CD4-positive, alpha-beta T cell treated with Interferon gamma for 1 hour (primary cell): ENCODE measurements at places on chromosomes 4 and X.

GRCh38 chr4:119299741-119300100 lies 22.2 kb downstream of the FABP2 start:
- DNase-seq, result no peak

DNA sequence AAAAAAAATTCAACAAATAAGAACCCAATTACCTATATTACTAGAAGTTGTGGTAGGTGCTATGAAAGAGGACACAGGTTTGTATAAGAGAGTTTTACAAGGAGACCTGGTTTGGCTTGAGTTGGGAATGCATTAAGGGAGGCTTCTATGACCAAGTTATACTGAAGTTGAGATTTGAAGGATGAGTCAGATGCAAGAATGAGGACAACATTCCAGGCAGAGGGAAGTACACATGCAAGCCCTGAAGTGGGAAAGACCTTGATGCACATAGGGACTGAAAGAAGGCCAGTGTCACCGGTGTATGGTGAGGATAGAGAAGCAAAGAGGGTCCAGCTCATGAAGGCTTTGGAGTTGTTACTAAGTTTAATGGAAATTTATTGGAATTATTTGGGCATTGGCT lies 52.2 kb downstream of the ANK2 start:
- DNase-seq, result no peak

GRCh38 chr4:48439988-48440387 lies 43.2 kb upstream of the SLC10A4 start:
- DNase-seq, result no peak

GRCh38 chr4:73832651-73833237 lies 3.7 kb upstream of the CXCL6 start:
- DNase-seq, result no peak

DNA sequence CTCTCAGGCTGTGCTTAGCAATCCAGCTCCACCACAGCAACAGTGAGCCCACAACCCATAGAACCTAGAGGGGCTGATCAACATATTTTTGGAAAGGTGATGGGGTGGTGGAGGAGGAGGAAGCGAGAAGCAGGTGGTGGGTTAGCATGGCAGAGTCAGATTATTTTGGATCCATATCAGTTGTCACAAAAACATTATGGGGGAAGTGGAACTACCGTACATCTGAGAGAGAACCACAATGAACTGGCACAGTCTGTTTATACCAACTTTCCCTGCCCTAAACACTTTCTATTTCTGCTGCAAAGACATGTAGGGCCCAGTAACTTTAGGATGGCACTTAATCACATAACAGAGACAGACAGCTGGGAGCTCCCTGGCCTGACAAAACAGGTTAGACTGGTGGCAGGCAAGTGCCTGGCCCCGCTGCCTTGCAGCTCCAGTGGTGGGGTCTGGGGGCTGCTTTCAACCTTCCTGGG lies 4.3 kb downstream of the SLC9A7 start:
- no peak for DNase-seq

DNA sequence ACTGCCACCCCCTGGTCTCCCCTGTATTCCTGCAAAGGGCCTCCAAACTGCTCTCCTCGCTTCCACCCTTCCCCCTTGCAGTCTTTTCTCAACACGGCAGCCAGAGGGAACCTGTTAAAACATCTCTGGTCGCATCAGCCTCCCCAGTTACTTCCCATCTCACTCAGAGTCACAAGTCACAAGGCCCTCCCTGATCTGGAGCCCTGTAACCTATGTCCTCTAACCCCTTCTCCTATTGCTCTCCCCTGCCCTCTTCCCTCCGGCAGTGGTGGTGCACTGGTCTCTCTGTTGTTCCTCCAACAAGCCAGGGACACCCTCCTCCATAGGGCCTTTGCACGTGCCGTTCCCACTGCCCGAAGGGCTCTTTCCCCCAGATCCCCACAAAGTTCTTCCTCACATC lies 73.2 kb downstream of the SH3KBP1 start:
- peak; percentile 34 for DNase-seq

- DNase-seq, result no peak
Observed at GRCh38 chr4:169791062-169791461, 33.3 kb upstream of the HPF1 start.

DNA sequence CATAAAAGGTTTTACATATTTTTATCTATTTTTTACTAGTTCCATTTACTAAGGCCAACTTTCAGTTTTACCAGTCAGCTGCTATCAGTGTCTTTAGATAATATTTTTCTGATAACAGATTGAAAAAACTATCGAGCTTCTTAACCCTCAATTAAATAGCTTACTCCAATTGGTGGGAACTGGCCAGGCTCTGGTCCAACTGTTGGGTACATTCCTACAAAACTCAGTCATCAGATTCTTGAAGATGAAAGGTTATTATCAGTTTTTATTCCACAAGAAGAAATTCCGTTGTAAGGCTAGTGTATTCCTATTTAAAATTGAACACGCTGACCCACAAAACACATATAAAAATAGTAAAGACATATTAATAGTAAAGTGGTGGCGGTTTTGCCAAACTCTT lies 346.2 kb downstream of the MAPK10 start:
- DNase-seq, result no peak

GRCh38 chr4:33537527-33537926 lies 2706.8 kb downstream of the ARAP2 start:
- DNase-seq, result no peak

GRCh38 chr4:106679063-106679462 lies 310.5 kb upstream of the GIMD1 start:
- no peak for DNase-seq

DNA sequence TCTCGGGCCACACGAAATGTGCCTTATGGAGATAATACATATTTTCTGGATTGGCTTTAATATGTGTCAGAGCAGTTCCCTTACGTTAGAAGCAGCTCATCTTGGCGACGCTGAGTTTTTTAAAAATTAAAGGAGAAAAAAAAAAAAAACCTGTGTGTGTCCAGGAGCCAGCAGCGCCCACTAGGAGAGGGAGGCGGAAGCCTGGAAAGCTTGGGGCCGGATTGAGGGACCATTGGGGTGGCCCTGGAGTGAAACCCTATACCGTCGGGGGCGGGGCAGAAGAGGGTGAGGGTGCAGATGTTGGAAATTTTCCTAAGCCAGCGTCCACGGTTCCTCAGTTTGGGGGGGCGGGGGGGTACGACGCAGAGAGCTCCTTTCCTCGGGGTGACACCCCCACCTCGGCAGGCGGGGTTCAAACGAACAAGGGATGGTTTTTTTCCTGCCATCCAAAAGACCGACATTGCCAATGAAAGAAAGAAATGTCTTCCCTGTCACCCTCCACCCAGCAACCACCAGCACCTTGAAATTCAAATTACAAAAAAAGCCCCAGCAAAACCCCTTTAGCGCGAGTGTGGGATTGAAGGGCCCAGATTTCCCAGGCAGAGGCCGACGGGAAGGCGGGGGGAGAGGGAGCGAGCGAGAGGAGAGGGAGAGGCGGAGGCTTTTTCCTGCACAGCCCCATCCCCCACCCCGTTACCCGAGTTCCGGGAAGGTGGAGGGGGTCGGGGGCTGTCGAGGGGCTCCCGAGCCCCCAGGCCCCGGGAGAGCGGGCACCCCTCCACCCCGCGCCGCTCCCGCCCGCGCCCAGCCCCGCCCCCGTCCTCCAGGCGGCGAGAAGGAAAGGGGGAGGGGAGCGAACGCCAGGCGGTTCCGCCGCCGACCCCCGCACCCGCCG lies 859 bp downstream of the SMARCA1 start:
- no peak for DNase-seq

- DNase-seq, result no peak
Observed at GRCh38 chr4:168830777-168831512, 179.1 kb downstream of the CBR4 start.

GRCh38 chr4:25956260-25956659 lies 42.2 kb downstream of the SMIM20 start:
- DNase-seq, result no peak

DNA sequence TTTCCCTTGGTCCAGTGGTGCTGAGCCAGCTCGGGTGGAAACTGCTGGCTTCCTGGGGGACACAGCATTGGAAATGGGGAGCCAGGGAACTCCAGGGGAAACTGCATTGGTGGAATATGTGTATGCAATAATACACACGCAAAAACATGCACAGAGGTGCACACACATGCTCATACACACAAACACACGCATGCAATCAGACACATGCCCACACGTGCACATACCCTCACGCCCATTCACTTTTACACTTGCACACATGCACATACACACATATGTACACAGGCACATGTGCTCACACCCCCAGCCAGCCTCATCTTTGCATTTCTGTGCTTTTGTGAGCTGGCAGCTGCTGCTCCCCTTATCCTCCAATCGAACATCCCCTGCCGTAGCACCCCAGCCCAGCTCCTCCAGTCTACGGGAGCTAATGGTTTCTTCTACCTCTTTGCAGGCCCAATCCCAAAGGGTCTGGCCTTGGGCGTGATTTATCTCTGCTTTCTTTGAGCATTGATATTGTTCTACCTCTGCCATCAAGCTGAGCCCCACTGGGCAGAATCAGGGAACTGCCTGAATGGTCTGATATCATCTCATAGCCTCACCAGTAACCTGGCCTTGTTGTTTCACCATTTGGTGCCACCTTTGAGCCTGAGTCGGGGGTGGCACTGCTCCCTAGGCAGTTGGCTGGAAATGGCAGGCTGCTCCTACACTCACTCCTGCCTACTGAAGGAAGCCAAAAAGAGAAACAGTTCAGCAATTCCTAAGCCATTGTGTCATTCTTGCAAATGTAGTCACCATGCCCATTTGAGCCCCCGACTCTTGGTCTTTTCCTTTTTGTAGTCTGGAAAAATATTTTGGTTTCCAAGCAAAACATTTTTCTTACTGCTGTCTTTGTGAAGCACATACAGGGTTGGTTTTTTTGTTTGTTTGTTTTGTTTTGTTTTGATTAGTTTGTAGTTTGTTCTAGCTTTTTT lies 104.4 kb upstream of the MAMLD1 start:
- DNase-seq, result no peak

DNA sequence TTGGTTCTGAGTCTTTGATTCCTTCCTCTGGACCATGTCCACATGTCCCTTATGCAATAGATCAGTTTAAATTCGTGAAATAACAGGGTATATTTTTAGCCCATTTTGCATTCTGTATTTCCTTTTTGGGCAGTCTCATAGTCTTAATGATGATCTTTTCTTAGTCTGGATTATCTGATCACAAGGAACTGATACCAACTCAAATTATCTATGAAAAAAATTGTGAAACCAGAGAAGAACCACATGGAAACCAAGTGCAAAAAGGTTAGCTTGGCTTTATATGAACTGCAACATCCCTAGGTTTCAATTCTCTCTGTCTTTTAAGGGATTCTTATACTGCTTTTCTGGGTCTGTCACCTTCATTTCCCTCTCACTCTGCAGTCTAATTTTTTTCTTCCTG lies 608.6 kb upstream of the AADAT start:
- no peak for DNase-seq

GRCh38 chr4:62252728-62253127 lies 1052.6 kb downstream of the ADGRL3 start:
- no peak for DNase-seq
